Body of pancreas (tissue), 4 donors: ENCODE measurements at places on chromosomes 11 and 22. TPM values are rescaled to one million over a fixed set of nuclear protein-coding genes. Genes with fewer than 3 reads are reported as not detected.
A peak's percentile ranks its signal among the peaks of the same experiment; 100 is the strongest.

GRCh38 chr11:19738124-19738523, 25.5 kb downstream of the NAV2 start:
- no peak for DNase-seq

DNA sequence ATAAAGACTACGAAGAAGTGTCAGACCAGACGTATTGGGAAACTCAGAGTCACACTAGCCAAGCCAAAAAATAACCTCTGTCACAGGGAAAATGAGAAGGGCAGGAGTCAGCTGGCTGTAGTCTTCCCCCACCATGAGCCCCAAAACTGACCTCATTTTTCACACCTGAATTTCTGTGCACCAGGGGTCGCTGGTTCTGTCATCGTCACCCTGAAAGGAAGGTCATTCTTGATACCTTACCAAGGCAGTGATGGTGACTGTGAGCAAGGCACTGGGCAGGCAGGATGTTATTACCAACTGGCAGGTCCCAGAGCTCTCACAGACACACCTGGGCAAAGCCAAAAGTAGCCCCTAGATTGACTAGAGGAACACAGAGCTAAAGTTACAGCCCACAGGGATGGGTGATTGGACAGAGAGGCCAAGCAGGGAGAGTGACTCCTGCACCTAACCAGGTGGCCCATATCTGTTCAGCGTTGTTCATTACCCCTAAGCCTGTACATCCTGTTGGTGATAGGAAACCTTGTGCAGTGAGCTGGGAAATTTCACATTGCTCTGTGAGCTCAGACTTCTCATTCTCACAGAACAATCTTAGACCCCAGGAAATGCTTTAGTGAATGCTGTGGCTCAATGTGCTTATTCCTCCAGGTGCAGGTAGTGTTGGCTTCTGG, 32.3 kb upstream of the OR56A1 start:
- no peak for DNase-seq

DNA sequence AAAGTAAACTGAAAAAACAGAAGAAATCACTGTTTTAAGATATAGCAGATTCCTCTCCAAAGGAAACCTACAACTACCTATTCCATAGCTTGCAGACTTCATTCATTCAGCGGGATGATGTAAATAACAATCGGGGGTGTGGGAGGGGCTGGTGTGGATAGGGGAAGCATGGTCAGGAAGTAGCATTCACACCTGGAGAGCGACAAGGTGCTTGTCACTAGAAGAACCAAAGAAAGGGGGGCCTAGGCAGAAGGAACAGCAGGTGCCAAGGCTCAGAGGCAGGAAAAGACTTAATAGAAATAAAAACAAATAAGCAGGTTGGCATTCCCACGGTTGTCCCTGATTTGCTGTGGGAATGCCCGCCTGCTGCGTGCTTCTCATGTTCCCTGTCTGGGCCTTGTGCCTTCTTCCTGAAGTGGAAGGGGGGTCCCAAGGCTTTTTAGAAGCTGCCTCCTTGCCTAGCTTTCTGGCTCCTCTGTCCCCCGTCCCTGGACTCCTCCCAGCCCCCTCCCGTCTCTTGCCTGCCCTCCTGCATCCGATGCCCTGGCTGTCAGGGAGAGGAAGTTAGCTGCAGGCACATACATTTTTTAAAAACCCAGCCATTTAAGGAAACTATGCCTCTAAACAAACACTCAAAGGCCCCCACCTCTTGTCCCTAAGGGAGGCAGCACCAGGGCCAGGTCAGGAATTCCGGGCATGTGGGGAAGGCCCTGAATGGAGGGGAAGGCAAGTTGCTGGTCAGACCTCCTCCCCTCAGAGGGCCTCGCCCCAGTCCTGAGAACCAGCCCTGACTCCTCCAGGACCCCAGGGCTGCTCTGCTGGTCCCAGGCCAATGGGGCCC, 54.7 kb upstream of the PRDM11 start:
- peak; percentile 52 for DNase-seq

GRCh38 chr22:33906475-33906874, 13.8 kb downstream of the LARGE1 start:
- DNase-seq = no peak

- DNase-seq = no peak
These were observed 13.6 kb upstream of the RFPL2 start for GRCh38 chr22:32218470-32218869.

GRCh38 chr22:20508815-20509271, 1.4 kb downstream of the MED15 start:
- no peak for DNase-seq

- no peak for DNase-seq
These were observed 499.1 kb downstream of the INSC start for GRCh38 chr11:15613789-15614188.

DNA sequence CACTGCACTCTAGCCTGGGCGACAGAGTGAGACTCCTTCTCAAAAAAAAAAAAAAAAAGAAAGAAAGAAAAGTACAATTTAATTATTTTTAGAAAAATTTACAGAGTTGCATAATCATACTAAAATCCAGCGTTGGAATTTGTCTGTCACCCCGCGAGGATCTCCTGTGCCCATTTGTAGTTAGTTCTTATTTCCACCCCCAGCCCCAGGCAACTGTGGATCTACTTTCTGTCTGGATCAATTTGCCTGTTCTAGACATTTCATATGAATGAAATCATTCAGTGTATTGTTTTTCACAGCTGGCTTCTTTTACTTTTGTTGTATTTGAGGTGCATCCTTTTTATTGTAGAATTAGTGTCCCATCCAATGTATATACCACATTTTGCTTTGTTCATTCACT, 102.6 kb upstream of the RASSF10 start:
- no peak for DNase-seq

GRCh38 chr11:37812281-37812880, 1214.3 kb upstream of the RAG2 start:
- no peak for DNase-seq

DNA sequence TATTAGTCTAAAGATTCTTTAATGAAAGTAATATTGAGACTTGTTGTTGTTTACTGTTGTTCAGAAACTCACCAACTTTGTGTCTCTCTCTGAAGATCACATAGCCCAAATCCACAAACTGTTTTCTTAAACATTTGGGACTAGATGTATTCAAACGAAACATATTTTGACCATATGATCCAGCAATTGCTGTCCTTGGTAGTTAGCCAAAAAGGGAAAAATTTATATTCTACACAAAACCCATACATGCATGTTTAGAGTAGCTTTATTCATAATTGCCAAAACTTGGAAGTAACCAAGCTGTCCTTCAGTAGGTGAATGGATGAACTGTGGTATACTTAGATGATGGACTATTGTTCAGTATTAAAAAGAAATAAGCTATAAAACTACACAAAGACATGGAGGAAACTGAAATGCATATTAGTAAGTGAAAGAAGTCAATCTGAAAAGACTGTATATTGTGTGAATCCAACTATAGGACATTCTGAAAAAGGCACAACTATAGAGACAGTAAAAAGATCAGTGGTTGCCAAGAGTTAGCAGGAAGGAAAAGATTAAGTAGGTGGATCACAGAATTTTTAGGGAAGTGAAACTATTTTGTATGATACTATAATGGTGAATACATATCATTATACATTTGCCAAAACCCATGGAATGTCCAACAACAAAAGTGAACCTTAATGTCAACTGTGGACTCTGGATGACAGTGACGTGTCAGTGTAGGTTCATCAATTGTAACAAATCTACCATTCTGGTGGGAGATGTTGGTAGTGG, 442.9 kb downstream of the INSC start:
- no peak for DNase-seq

DNA sequence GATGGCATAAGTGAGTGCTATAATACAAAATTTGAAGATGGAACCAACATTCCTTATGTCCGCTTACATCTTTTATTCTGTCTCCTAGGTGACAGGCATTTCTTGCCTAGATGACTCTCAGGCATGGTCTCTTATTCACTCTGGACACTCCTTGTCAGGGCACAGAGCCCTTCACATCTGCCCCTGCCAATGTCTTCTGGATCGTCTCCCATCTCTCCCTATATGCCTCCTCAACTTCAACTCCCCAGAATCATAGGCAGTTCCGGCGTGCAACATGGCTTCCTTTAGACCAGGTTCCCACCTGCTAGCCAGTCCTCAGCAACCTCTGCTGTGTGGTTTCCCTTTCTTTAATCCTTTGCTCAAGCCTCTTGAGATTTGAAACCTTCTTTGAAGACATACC, 300.9 kb downstream of the TENM4 start:
- no peak for DNase-seq

MAJIN gene
- total RNA-seq = not detected

ROBO4 gene
- 13.2 TPM for total RNA-seq

CBLIF gene
- total RNA-seq = not detected

PPP6R2 gene
- total RNA-seq = 48.8 TPM

TENM4 gene
- total RNA-seq = 6.6 TPM

PDE3B gene
- total RNA-seq = 17.4 TPM
